EH (cell line): ENCODE measurements at places on chromosomes 6 and 20.
A peak's percentile ranks its signal among the peaks of the same experiment; 100 is the strongest.

- DNase-seq, result peak; percentile 2
Measured at GRCh38 chr6:27720607-27721580, 191.3 kb downstream of the OR2B2 start.

- DNase-seq, result no peak
Measured at GRCh38 chr6:45073771-45074170, 254.4 kb upstream of the RUNX2 start.

DNA sequence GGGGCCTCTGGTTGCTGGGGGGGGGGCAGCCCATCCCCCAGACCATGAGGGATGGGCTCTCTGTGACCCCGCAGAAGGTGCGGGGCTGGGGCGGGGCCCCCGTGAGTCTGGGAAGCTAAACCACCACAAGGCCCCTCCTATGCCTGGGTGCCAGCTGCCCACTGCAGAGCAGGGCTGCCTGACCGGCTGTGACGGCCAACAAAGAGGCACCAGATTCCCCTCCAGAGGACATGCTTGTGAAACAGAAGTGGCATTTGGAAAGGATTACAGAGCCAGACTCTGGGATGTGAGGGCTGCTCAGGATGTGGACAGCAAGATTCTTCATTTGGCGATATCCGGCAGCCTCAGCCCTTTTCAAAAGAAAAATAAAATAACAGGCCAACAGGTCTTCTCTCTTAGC, 16.5 kb upstream of the NTSR1 start:
- DNase-seq, result no peak

- DNase-seq, result no peak
Measured at GRCh38 chr20:63176427-63177133, 39.4 kb downstream of the YTHDF1 start.

DNA sequence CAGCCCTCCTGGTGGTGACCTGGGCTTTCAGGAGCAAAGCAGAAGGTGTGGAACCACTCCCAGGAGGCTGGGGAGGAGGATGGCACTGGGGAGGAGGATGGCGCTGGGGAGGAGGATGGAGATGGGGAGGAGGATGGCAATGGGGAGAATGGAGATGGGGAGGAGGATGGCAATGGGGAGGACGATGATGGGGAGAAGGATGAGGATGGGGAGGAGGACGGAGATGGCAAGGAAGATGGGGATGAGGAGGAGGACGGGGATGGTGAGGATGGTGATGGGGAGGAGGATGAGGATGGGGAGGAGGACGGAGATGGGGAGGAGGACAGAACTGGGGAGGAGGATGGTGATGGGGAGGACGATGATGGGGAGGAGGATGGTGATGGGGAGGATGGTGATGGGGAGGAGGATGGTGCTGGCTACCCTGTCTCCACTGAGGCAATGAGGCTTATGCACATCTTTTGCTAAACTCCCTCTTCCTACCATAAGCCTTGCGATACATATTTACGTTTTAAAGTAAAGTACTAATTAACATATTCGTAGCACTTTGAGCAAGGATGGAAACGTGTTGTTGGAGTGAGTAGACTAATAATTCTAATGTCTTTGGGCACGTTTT, 7.4 kb downstream of the SMOC2 start:
- no peak for DNase-seq

- no peak for DNase-seq
Measured at GRCh38 chr6:86355271-86355670, 582.1 kb upstream of the HTR1E start.

- peak; percentile 56 for DNase-seq
Measured at GRCh38 chr6:101614774-101615173, 221.3 kb downstream of the GRIK2 start.

DNA sequence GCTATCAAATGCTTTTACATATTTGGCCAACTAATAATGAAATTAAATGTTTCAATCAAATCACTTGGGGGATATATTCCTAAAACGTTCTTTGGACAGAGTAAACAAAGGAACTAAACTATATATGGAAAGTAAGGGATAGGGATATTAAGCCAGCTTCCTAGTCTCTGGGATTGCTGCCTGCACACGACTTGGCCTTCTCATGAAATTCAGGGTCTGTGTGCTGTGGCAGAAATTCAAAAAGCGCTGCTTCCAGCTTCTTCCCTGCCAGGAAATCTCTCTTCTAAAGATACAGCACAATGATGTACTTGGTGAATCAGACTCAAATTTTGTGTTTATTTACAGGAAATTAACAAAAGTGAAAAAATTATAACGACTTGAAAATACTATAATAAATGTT, 206.3 kb upstream of the RAB32 start:
- no peak for DNase-seq

- DNase-seq, result peak; percentile 70
Measured at GRCh38 chr20:50450881-50451752, 59.1 kb upstream of the PTPN1 start.

GRCh38 chr6:113829696-113830045, 27.5 kb upstream of the MARCKS start:
- peak; percentile 89 for DNase-seq

GRCh38 chr6:53862662-53863462, 68.1 kb downstream of the LRRC1 start:
- peak; percentile 64 for DNase-seq

DNA sequence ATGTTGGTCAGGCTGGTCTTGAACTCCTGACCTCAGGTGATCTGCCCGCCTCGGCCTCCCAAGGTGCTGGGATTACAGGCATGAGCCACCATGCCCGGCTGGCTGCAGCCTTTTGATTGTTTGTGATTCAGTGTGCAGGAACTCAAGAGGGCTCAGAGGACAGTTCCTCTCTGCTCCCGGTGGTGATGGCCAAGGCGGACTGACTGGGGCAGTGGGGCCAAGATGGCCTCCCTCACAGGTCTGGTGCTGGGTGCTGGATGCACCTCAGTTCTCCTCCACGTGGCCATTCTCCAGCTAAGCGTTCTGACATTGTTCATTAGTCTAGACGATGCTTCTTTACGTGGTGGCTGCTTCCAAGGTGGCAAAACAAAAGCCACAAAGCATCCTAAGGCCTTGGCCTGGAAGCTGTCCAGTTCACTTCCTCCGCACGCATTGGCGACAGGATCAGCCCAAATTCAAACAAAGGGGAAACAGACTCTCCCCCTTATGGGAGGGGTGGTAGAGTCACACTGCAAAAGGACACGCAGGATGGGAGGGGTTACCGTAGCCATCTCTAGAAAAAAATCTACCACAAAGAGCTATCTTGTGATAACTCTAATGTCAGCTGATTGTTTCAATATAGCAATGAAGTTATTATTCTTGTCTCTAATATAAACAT, 146.9 kb downstream of the FOXC1 start:
- DNase-seq, result no peak

DNA sequence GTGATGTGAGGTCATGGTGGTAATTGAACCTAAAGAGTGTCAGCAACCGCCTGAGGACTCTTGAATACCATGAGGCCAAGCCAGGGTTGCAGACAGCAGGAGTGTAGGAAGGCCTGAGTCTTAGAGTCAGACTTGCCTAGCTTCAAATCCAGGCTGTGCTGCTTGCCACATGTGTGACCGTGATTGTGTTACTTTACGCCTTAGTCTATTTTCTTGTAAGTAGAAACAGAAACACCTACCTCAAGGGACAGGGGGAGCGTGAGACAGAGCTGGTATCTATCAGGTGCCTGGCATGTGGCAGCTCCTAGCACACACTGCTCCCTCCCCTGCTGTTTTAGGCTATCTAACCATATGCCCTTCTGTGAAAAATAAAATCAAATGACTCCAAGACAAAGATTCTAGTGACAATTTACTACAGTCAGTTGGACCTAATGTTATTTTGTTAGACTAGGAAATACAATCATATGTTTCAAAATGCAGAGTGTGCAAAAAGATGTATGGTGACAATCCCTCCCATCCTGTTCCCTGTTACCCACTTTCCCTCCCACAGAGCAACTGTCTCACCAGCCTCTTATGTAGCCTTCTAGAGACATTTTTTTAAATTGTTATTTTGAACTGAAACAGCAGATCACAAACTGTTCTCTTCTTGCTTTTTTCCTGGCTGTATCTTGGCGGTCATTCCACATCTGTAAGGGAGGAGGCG, 21.7 kb downstream of the TAF8 start:
- no peak for DNase-seq

GRCh38 chr6:12295558-12296254, 5.5 kb downstream of the EDN1 start:
- DNase-seq, result no peak

DNA sequence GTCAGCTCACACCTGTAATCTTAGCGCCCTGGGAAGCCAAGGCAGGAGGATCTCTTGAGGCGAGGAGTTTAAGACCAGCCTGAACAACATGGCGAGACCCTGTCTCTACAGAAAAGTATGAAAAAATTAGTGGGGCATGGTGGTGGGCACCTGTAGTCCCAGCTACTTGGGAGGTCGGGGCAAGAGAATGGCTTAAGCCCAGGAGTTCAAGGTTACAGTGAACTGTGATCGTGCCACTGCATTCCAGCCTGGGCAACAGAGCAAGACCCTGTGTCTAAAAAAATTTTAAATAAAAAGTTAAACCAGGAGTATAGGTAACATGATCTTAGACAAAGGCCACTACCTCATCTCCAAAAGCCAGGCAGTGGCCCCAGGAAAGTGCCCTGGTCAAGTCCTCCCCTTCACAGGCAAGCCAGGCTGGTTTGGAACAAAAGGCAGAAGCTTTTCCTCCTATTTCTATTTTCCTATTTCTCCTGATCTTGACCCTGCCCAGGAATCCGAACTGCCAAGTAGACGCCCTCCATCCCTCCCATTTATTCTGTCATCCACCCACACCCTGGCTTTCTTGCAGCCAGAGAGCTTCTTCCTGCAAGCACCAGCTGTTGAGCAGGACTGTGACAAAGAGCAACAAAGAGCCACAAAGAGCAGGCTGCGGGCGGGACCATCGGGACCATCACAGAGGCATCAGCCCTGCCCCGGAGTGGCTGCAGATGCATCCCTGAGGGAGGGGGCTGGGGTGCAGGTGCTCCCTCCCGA, 149.9 kb upstream of the AFDN start:
- no peak for DNase-seq

DNA sequence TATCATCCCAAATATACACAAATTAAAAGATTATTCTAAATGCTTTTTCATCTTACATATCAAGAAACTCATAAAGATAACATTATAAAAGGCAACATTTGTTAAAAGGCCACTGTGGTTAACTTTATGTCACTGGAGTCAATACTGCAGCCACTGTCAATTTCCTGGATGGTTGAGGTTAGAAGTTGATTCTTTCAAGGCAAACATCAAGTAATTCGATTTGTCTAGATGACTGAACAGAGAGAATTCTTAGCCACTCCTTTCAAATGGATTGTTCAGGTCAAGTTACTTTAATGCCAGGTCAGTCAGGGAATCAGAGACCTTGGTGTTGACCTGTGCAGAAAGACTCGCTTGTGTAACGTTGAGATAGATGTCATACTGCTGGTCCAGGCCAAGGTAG, 44.4 kb upstream of the SIM1 start:
- no peak for DNase-seq

DNA sequence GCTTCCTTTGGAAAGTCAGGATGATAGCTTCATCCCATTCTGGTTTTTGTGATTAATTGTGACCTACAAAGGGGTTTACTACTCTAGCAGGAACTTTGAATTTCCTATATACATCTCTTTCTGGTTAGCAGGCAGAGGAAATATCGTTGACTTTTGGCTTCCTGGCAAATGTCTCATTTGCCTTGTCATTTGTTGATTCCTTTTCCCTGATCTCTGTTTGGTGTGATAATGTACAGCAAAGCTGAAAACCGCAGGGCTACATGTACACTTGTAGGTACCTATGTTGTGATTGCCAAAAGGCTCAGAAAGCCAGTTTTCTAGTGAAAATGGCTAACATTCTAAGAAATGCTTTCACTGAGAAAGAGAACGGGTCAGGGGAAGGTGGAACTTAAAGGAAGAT, 44.3 kb downstream of the TOP1 start:
- no peak for DNase-seq

- no peak for DNase-seq
Measured at GRCh38 chr20:1163105-1163504, 21.7 kb downstream of the TMEM74B start.

DNA sequence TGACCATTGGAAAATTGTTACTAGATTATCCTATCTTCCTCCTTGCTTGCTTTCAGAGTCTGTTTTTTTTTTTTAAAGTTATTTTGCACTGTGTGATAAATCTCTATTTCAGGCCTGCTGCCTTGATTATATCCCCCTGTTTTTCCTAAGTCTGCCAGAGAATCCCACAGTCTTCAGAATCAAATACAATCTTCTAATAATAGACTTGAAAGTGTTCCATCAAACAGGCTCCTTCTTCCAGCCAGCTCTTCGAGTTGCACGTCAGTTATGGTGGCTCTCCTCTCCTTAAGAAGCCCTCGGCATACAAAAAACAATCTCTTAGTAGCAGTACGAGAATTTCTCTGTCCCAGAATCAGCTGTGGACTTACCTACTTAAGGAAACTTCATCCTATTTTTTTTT, 92.9 kb upstream of the NOX3 start:
- no peak for DNase-seq

DNA sequence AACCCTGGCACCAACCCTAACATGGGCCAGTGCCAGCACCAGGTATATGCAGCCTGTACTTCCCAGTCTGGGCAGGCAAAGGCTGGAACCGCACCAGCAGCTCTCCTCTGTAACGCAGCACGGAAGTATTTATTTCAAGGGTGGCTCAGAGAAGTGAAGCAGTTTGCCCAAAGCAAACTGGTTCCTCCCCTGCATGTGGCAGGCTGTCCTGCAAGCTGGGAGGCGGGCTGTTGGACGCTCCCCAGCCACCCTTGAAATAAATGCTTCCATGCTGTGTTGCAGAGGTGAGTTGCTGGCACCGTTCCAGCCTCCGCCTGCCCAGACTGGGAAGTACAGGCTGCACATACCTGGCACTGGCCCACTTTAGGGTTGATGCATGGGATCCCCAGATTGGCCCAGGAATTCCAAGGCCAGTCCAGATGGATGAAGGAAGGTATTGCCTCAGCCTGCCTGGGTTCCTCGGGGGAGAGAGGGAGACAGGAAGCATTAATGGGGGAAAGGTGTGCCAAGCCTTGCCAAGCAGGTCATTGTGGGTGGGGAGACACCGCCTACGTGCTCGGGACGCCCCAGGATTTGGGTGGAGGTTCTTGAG, 49.8 kb downstream of the PPARD start:
- no peak for DNase-seq

GRCh38 chr6:28537065-28537464, 11.4 kb downstream of the GPX5 start:
- DNase-seq, result no peak

- DNase-seq, result peak; percentile 79
Measured at GRCh38 chr6:36196113-36196879, at the start of gene BRPF3. Gene BRPF3 (plus strand): TSS chr6:36196744. CDS start chr6:36200323, 3,579 bp downstream.

DNA sequence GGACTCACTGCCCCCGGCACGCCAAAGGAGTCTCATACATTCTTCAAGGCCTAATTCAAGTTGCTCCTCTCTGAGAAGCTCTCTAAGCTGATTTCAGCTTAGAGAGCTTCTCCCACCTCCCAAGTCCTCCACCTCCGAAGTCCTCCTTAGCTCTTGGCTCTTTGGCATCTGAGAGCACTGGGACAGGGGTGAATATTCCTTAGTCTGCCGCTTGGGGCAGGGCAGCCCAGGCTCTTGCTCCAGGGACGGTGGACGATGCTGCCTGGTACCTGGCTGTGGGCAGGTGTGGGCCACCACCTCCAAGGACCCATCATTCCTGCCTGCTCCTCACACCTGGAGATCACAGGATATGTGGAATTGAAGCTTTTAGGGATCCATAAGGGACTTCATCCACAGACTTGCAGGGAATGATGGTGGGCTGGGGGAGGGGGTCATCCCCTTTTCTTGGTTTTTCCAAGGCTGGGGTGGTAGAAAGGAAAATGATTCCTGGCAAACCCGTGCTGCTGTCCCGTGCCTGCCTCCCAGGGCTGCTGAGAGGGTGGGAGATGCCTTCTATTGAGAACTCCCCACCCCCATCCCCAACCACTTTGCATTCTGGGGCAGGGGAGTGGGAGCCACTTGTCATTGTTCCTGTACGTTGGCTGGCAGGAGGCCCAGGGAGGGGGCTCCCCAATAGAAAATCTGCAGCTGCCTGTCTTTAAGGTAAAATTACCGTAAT, 57.4 kb downstream of the ARHGAP40 start:
- peak; percentile 13 for DNase-seq
